ENCODE measurements at places on chromosomes 12 and 14.

DNA sequence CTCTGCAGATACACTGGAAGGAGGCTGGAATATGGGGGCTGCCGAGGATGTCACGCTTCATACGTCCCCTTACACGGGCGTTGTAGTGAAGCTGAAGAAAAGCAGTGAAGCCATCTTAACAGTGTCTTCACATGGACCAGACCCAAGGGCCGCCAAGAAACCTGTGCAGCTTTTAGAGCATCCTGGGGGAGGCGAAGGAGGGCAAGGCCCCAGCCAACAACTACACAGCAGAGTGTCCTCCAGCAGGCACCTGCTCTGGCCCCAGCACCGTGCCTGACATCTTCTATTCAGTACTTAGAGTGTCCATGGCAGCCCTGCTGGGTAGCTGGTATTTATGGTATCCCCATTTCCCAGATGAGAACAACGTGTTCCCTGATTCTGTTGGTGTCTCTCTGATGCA, 48.9 kb upstream of the RIN3 start:
- DNase-seq, result no peak

DNA sequence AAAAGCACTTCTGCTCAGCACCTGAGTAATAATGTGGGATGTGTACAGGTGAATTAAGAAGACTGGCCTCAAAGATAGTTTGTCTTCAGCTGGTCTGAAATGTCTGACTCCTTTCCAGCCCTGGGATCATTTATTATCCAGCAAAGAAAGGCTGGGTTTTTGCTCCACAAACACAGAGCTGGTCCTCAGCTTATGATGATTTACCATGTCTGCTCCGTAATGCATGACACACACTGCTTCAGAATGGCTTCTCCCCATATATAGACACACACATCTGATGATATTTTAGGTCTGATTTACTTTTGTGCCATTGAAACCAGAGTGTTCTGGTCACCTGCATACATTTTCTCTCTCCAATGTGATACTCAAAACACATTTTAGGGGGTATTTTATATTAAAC, 225.0 kb downstream of the SLC25A21 start:
- no peak for DNase-seq

GRCh38 chr14:68800390-68800789, 7.5 kb upstream of the ZFP36L1 start:
- no peak for DNase-seq

GRCh38 chr14:105012171-105012985, 8.5 kb downstream of the CDCA4 start:
- no peak for DNase-seq

- peak; percentile 26 for DNase-seq
Observed at GRCh38 chr14:72590577-72590976, 303.3 kb downstream of the DPF3 start.

DNA sequence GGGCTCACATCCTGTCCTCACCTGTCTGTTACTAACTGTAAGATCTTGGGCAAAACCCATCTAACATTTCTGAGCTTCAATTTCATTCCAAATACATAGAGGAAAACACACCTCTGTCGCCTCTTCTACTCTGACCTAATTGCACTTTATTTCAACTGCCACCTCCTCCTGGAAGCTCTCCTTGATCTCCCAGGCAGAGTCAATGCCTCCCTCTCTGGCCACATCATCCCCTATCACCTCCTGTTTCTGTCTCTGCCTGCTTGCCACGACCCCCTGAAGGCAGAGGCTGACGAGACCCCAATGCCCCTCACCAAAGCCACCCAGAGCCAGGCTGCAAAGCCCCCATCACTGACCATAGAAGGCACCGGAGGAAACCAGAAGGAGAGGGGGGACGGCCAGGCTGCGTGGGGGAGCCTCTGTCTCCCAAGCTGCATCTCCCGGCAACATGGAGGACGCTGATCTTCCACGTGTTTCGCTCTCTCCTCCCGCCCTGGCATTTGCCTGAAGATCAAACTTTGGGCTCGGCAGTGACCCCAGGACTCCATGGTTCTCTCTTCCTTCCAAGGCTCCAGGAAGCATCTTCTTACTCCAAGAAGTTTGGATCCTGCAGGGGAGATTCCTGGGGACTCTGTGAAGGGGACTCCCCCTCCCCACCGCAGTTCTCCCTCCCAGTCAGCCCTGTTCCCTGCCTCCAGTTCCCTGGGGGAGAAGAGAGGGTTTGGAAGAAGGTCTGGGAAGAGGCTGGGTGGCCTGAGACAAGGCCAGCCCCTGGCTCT, 50.1 kb upstream of the BCL11B start:
- no peak for DNase-seq

DNA sequence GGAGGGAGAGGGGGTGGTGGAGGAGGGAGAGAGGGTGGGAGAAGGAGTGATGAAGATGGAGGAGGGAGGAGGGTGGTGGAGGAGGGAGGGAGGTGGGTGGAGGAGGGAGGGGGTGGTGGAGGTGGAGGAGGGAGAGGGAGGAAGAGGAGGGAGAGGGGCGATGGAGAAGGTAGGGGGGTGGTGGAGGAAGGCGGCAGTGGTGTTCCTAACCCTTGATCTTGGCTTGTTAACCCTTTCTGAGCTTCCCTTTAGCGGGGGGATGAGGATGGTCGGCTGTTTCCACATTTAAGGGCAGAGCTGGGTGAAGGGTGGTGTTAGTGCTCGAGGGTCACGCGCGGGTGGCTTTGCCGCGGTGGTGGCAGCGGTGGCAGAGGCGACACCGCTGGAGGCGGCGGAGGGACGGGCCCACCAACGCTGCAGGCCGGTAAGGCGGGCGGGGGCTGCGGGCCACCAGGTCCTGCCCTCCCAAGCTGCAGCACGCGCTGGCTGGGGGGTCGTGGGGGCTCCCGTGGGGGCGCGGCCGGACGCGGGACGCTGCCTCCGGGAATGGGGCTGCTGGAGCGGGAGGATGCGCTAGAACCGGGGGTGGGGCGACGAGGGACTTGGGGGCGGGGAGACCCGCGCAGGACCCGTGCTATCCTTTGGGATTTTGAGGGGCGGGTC, 156.3 kb downstream of the PTPN11 start:
- DNase-seq, result no peak

DNA sequence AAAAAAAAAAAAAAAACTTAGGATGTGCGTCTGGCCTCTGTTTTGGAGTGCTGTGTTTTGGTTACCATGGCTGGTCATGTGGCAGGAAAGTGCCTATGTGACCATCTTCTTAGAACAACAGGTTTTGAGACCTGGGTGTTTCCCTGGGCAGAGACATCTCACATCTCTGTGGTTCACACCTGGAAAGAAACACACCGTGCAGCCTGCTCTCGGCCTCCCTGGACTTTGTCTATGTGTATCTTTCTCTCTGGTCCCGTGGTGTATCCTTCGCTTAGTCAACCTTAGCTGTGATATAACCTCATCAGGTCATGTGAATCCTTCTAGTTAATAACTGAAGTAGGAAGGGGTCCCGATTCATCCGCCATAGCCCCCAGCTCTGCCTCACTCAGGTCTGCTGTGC, 22.6 kb downstream of the ACADS start:
- no peak for DNase-seq

DNA sequence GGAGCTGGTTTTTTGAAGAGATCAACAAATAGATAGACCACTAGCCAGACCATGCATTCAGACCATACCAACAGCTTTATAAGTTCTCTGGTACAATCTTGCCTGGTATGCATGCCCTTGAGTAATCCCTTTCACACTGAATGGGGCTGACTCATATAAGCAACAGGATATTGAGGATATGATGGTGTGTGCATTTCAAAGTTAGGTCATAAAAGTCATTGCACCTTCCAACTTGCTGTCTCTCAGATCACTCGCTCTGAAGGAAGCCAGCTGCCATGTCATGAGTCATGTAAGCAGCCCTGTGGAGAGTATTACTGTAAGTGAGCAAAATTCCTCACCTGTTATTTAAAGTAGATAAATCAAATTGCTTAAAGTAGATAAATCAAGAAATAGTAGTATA, 45.0 kb upstream of the OR6J1 start:
- no peak for DNase-seq

- DNase-seq, result peak; percentile 33
Observed at GRCh38 chr12:120856980-120857379, 47.2 kb downstream of the SPPL3 start.

- no peak for DNase-seq
Observed at GRCh38 chr12:17097674-17098073, 491.7 kb upstream of the LMO3 start.

- no peak for DNase-seq
Observed at GRCh38 chr14:69573831-69574262, 824 bp downstream of the CCDC177 start.

GRCh38 chr12:3662521-3662921, 90.4 kb downstream of the CRACR2A start:
- no peak for DNase-seq

DNA sequence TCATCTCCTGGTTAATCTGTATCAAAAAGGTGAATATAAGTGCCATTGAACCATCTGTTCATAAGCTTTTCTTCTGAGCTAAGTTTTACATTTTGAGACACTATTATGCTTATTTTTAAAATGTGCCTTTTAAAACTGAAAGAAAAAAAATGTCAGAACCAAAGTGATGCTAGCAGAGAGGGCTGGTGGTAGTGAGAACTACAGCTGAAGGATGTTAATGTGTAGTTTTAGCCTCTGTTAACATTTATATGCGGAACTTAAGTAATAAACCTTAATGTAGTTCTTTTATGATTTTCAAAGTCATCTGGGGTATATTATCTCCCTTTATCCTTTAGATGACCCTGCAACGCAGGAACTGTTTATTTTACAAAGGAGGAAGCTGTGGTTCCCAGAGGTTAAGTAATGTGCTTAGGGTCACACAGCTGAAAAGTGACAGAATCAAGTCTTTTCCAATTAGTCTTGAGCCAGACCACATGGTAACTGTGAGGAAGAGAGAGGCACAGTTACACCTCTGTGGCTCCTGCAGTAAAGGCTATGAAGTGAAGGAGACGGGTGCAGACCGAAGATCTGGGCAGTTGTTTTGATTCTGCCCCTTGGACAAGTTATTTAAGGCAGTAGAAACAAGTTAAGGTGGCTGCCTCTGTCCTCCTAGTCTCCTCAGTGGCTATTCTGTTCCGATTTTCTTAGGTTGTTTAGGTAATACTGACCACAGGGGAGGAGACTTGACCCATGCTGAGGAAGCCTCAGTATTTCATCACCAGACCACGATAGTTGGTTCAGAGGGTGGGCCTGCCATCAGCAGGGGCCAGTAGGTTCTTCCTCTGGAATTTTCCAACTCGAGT, 23.9 kb downstream of the GNG2 start:
- no peak for DNase-seq
